ENCODE measurements at places on chromosomes 3 and 15.

GRCh38 chr3:16841904-16842271 is 42.9 kb upstream of the PLCL2 start:
- no peak for DNase-seq

DNA sequence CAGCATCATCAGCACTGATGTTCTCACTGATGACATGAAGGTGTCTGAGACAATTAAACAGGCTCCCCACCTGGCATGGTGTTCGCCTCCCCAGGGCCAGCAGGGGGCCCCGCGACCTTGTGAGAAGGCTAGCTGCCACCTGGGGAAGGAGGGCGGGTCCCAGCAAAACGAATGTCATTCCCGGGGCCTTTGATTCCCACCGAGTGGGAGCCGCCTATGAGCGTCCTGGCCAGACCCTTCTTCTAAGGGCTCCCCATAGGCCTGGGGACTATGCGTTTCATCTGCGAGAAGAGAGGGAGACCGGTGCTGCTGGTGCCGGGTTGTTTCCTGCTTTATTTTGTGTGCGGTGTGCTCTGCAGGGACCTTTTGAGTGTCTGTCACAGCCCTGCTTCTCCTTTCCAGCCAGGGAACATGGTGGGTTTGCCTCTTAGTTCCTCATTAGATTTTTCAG is 20.5 kb upstream of the MINDY4B start:
- peak; percentile 78 for DNase-seq

DNA sequence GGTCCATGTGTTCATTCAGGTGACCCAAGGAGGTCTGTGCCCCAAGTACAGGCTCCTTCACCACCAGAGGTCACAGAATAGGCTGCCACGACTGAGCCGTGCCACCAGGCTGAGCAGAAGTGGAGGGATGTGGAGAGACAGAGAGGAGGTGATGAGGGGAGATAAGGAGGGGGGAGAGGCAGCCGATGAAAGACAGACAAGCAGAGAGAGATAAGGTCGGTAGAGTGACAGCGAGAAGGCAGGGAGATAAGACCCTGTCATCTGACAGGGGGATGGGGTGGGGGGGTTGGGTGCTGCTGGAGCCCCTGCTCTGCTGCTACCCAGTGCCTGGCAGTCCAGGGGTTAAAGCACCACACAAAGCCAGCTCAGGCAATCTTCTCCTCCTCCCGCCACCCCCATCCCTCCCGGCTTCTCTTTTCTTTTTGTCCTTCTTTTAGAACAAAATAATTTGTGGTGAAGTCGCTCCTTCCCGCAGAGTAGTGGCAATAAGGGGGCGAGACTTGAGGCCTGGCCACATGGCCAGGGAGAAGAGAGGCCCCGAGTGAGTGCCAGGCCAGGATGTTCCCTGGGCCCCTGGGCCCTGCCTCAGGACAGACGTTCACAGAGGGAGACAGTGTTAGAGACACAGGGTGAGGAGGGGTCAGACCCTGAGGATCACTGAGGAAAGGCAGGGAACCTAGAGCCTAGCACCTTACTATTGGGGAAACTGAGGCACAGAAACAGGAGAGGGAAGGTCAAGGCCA is 67.9 kb downstream of the CACNA2D2 start:
- no peak for DNase-seq

DNA sequence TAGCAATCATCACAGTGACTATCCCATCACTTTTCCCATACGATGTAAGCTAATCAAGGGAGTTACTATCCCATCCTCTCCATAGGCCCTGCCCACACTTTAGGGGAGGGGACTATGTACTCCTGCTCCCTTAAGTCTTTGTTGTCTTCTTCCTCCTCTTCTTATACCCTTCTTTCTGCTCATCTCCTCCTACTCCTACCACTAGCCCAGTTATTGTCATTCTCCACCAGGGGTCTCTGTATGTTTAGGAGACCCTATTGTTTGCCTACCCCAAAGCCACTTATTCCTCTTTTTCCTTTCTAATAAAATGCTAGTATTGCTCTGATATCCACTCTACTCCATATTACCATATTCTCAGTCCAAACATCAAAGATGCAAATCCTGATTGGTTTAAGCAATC is 27.8 kb downstream of the STAC start:
- no peak for DNase-seq

DNA sequence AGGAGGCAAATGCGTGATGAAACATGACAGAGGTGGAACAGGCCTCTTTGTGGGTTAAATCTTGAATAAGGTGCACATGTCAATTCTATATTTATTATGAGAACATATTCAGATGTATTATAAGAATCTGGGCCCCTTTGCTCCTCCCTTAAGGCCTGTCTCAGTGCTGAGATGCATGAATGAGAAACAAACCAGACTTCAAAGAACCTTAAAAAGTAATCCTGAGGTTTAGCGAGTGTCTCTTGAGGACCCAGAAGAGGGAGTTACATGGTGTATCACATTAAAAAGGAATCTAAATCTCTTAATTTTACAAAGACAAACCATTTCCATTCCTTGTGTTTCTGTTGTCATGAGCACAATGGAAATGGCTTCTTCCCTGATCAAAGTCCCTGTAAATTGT is 170.9 kb upstream of the TBC1D5 start:
- no peak for DNase-seq

GRCh38 chr3:192653862-192654261 is 73.5 kb downstream of the FGF12 start:
- DNase-seq, result no peak

DNA sequence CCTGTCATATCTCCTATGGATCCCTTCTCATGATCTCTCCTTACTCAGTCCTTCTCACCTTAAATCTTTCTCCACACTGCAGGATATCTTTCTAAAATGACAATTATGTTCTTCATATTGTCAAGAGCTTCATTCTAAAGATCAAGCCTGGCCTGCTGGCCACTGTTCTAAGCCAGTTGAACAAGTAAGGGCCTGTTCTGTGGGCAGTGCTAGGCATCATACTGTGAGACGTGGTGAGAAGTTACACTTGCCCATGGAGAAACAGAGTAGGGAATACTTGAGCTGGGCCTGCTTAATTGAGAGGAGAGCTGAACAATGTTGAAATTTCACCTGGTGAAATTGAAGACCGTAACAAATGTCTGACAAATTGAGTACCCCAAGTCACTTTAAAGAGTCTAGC is 184.1 kb upstream of the RASGRP1 start:
- DNase-seq, result no peak
